ENCODE measurements at places on chromosomes 16 and 17. TPM values are rescaled to one million over a fixed set of nuclear protein-coding genes. Genes with fewer than 3 reads are reported as not detected.

DNA sequence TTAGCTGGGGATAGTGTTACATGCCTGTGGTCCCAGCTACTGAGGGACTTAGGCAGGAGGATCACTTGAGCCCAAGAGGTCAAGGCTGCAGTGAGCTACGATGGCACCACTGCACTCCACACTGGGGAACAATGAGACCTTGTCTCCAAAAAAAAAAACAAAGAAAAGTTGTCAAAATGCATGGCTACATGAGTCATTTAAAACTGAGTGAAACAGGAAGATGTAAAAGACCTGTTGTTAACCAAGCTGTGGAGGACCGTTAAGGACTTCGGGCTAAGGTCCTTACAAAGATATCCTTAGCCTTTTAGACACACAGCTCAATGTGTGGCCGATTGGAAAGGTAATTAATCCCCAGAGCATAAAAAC, 25.1 kb downstream of the ZP2 start:
- peaks cover 4% of the 10 kb centered on the region for H3K4me1 ChIP-seq
- peaks cover 8% of the 10 kb centered on the region for H3K36me3 ChIP-seq
- H3K27ac ChIP-seq: no peak overlapping the region
- no peak for DNase-seq
- H3K4me3 ChIP-seq: no peak overlapping the region

TNP2 gene
- total RNA-seq: not detected

GRCh38 chr16:84071121-84071520, 28.5 kb upstream of the SLC38A8 start:
- no peaks in the 10 kb centered on the region for H3K4me1 ChIP-seq
- H3K27ac ChIP-seq: no peak overlapping the region
- peaks cover 57% of the 10 kb centered on the region for H3K36me3 ChIP-seq
- no peaks in the 10 kb centered on the region for H3K27me3 ChIP-seq

GRCh38 chr17:5638596-5638995, 54.3 kb upstream of the NLRP1 start:
- H3K4me3 ChIP-seq: no peak overlapping the region
- H3K27ac ChIP-seq: no peak overlapping the region
- DNase-seq: no peak
- peaks cover 9% of the 10 kb centered on the region for H3K27me3 ChIP-seq

Measured in GM23248 (cell line).